ENCODE measurements at places on chromosomes 1 and 21. TPM values are rescaled to one million over a fixed set of nuclear protein-coding genes. Genes with fewer than 3 reads are reported as not detected.
A peak's percentile ranks its signal among the peaks of the same experiment; 100 is the strongest.

DNA sequence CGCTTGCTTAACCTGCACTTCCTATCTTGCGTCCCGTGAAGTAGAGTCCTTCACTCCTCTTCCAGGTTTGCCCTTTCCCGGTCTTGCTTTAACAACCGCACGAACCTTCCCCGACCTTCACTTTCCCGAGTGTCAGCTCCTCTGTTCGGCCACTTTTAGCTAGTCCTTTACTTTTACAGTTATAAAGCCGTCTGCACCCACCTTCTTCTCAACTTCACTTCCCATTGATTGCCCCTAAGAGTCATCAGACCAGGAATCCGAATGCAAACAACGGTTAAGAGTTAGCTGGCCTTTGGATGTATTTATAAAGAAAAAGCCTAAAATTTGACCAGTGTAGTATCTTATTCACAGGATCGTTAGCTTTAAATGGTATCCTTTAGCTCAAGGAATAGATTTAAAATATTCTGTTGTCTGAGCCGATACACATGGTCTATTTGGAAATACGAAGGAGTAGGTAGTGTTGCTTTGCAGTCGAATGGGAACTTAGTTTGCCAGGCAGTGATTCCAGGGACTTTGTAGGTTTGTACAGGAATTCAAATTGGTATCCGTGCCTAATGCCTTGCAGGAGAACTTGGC lies 1.4 kb downstream of the PPP2R5A start:
- no peak for DNase-seq

DNA sequence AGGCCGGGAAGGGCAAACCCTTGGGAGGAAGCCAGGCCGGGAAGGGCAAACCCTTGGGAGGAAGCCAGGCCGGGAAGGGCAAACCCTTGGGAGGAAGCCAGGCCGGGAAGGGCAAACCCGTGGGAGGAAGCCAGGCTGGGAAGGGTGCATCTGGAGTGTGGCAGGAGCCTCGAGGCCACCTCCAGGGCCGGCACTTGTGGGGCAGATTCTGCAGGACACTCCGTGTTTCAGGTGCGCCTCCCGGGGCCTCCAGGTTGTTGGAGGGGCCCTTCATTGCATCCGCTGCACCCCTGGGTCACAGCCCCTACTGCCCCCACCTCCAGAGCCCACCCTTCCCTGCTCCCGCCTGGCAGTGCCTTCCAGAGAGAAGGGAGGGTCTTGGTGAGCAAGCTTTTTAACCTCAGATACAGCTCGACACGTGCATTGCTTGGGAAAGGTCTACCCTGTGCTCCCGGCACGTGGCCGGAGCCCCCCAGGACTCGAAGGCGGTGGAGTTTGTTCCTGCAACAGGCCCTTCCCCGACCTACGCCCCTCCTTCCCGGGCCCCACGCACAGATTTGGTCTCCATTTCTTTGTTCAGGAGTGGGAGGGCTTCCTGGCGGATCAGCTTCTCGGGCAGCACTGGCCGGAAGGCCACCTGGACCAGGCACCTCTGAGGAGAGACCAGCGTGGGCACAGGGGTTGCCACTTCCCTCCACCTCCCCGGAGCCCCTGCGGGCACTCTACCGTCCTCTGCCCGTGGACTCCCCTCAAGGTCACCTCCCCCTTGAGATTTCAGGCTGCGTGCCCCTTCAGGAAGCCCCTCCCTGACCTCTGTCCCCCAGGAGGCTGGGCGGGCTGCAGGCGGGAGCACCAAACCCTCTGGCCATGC lies 9.4 kb upstream of the TMEM52 start:
- DNase-seq, result no peak

Gene COL9A2
- polyA plus RNA-seq, result 0.26 TPM

- peak; percentile 33 for DNase-seq
Observed at GRCh38 chr1:17425806-17426600, 13.5 kb downstream of the RCC2 start.

DNA sequence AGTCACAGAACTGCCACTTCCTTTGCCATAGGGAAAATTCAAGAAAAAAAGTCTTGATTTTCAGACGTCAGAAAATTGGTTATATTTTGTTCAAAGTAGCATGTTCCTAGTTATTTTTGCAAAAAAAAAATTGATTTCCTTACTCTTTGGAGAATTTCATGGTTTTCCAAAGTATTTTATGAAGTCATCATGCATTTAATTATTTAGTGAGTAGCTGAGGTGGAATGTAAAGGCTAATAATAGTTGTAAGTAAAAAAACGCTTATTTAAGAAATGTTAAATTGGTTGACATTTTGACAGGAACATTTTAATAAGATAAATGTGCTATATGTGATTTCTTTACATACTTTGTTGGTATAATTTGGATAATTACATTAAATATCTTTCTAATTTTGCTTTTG lies 20.8 kb downstream of the TSEN15 start:
- no peak for DNase-seq

Gene IRF6
- polyA plus RNA-seq, result 22.0 TPM

DNA sequence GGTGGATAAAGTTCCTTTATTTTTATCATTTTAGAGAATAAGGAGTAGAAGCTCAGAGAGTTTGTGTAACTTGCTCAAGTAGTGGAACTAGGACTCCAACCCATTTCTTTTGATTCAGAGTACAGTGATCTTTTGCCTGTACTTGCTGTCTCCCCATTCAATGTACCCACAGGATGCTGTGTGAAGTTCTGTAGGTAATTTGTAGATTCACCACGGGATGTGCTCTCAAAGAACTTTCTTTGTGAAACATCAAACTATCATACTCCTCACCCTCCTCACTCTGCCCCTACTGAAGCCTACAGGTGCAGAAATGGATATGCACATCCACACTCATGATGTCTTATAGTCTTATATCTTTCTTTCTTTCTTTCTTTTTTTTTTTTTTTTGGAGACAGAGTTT lies 65.8 kb upstream of the HSPA13 start:
- no peak for DNase-seq

Measured in heart left ventricle (tissue), 16 donors.